Posterior cingulate gyrus (tissue), 11 donors: ENCODE measurements at places on chromosomes 6 and 20.

- no peak for DNase-seq
Measured at GRCh38 chr6:134172706-134173365, 120.4 kb upstream of the SLC2A12 start.

- no peak for DNase-seq
Measured at GRCh38 chr20:59047938-59048680, 5.5 kb upstream of the PRELID3B start.

DNA sequence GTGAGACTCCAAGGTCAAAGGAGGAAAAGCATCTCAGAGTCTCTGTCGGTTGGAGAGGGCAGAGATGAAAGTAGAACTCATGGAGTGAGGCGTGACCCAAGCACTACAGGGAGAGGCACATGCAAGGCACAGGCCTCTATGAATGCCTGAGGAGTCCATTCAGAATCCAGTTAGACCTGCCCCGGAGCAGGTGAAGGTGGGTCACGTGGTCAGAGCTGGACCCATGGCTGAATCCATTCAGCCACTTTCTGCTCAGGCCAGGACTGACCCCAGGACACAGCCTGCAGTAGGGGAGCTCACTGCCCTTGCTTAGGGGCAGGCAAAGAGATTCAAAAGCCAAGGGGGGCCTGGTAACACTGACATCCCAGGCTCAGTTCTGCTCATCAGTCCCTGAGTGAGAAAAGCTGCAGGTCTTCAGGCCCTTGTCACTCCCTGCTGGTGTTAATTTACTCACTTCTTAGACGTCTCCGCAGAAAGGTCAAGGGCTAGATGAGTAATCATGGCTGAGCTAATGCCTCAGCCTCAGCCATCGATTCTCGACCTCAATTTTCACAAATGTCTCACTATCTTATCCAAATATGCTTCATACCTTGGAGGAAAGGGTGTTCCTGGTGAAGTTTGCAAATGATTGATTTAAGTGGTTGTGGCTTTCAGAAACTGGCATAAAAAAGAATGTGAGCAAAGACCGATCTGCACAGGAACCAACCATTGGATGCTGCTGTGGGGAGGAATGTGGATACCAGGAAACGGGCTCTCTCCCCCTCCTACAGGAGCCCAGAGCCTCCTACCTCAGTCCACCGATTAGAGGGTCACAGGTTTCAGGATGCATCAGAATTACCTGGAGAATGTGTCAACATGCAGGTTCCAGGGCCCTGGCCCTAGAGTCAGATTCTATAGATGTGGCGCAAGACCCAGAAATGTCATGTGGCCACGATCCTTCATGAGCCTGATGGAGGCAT, 584.4 kb downstream of the PTPRT start:
- DNase-seq = no peak

DNA sequence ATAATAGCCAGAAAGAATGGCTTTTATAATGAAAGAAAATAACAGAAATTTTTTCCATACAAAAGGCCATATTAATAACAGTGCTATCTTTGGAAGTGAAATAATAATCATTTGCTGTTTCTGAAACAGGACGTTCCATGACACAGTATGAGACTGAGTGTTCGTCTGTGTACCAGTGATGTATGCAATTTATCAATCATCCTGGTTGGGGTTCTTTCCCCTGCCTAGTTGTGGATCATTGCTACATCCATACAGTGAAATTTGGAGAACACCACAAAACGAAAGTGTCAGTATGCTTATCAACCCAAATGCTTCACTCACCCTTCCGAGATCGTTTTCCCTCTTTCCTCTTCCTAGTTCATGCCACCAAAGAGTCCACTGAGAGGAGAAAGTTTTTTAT, 151.4 kb upstream of the PRDM1 start:
- DNase-seq = no peak

- no peak for DNase-seq
Measured at GRCh38 chr6:35496841-35497570, at the start of gene TEAD3. Gene TEAD3 (minus strand): TSS chr6:35497079.

DNA sequence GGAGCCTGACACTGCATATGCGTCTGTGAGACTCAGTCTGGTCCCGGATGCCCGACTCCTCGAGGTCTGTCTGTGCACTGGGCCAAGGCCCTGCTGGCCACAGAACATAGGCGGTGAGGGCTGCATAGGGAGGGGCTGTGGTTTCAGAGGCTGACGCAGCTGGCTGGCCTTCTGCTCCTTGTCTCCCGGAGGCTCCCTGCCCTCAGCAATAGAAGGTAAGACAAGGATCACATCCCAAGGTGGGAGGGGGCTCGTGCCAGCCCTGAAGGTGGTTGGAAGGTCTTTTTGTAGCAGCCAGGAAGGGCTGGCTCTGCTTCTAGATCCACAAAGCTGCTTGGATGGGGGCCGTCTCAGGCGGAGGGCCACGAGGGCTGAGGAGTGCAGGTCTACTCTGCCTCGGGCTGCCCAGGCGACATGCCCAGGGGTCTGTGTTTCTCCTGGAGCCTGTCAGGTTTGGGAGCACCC, 239.8 kb upstream of the SULF2 start:
- no peak for DNase-seq

- DNase-seq = no peak
Measured at GRCh38 chr20:18412221-18412901, 54.5 kb downstream of the DZANK1 start.

- DNase-seq = no peak
Measured at GRCh38 chr20:29443819-29444218, 1813.6 kb upstream of the DEFB115 start.

DNA sequence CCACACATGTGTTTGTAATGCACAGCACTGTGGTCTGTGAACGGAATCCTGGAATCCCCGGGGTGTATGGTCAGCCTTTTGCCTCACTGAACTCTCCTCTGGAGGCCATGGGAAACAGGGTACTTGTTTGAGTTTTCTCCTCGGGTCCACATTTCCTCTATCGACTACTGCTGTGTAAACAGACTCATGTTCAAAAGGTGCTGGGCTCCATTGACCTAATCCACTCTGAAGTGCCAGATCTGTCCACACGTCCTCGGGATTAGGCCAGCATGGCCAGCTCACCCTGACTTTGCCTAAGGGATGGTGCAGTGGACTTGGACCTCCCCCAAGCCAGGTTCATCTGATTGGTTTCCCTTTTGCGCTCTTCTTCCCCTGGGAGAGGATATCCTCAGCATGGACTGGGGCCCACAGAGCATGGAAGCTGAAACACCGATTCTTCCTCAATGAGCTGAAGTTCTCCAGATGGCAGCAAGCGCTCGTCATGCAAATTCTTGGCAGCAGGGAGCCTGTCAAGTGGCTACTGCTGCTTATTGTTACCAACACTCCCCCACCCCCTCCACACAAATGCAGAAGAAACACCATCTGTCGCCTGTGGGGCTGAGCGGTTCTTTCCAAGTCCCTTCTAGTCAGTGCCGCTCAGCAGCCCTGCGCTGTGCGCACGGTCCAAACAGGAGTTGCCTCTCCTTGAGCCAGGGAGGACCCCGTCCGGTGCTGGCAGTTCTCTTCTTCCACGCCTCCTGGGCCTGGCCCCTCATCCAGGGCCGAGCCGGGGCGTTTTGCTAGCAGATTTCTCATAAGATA, 292.6 kb upstream of the MARCKS start:
- DNase-seq = peak; percentile 79

- no peak for DNase-seq
Measured at GRCh38 chr6:17710331-17710730, 3.6 kb upstream of the NUP153 start.

- DNase-seq = no peak
Measured at GRCh38 chr6:89749918-89750317, 69.7 kb downstream of the MDN1 start.

DNA sequence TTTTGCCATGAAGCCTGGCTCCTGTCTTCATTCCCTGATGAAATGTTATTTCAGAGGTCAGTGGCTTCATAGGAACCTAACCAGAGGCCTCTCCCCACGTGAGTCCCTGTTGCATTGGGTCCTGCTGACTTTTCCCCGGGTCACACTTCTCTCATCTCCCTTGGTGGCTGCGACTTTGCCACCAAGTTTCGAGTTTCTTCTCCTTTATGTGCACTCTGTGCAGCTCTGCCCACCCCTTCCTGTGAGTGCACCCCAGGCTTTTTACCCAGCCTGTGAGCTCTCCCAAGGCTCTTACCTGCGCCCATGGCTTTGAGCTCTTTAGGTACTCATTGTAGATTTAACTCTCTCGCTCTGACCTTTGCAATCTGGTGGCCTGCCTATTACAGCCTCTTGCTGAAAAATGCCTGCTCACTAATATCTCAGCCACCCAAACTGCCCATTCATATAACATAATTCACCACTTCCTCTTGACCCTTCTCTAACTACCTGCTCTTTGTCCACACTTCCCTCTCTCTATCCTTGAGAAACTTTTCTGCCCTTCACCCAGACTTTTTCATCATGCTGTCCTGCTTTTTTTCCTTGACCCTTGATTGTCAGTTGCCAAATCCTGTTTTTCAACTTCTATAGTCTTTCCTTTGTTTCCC, 105.9 kb downstream of the SASH1 start:
- no peak for DNase-seq

DNA sequence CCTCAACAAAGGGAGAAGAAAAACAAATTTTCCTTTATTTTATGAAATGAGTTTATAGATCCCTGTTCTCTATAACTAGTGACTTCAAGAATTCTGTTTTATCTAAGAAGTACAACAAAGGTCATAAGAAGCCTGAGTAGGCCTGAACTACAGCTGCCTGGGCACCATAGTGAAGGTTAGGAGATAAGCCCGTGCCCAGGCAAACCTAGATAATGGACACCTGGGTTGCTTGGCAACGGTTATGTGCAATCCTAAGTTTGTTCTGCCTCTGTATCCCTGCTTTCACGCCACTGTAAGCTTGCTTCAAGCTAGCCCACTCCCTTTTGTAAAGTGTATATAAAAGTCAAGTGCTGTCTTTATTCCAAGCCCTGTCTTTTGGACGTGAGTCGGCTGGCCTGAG, 23.2 kb downstream of the SCGN start:
- no peak for DNase-seq

DNA sequence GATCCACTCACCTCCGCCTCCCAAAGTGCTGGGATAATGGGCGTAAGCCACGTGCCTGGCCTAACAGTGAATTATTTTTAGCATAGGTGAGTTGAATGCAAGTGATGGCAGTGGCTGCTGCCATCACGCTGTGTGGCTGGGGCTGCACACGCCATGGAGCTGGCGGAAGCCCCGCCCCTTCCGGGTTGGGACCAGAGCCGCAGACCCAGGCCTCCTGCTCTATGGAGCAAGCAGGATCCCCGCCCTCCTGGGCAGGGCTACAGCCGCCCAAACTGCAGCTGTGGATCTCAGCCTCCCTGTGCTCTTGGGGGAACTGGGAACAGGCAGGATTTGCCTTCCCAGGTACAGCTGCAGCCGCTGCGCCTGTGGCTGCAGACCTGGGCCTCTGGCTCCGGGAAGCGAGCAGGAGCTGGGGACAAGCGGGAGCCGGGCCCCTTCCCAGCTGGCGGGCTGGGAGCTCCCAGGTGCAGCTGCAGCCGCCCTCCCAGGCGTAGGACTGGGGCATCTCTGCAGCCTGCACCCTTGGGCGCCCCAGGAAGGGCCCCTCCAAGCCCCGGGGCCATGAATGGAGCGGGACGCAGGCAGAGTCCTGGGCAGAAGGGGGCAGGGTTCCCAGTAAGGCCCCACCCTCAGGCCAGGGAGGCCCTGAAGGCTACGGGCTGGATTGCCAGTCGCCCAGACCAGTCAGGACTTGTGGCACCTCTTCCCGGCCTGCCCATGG, 30.9 kb upstream of the SLA2 start:
- no peak for DNase-seq

DNA sequence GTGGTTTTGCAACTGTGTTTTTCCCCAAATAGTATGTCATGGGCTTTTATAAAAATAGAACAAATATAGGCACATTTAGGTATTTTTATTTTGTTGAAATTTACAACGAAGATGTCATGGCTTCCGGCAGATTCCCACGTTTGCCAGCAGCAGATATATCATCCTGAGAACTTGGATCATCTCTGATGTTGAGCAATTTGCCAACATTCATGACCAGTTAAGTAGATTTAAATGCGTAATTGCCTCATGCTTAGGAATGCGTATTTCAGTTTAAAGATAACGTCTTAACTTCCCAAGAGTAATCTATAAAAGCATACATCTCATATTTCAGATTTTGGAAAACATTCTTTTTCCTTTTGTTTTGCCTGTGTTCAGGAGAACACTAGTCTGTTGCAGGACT, 457.8 kb downstream of the QKI start:
- DNase-seq = no peak

DNA sequence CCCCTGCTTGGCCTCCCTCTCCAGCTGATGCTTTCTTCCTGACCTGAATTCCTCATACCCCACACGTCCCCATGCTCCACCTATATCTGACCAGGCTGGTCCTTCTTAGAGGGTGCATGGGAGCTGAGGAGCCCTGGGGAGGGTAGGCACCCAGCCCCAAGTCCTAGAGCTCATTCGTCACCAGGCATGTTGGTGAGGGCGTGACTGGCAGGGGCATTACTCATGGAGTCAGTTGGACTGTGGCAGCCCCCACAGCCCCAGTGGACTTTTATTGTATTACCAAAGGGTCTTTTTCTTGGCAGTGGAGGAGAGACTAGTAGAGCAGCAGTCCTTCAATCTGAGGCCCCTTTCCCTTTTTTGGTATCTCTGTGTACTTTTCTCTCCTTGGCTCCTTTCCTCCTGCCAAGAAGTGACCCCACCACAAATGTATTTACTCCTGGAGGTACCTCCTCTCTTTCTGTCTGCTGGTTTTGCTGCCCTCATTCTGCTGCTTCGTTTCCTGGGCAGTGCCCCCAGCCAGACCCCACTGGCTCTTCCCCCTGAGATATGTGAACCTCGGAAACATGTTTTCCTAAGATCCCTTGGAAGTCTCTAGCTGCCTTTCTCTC, 10.4 kb upstream of the SGK2 start:
- DNase-seq = no peak

- DNase-seq = peak; percentile 17
Measured at GRCh38 chr6:25223490-25223991, 55.6 kb upstream of the CARMIL1 start.

DNA sequence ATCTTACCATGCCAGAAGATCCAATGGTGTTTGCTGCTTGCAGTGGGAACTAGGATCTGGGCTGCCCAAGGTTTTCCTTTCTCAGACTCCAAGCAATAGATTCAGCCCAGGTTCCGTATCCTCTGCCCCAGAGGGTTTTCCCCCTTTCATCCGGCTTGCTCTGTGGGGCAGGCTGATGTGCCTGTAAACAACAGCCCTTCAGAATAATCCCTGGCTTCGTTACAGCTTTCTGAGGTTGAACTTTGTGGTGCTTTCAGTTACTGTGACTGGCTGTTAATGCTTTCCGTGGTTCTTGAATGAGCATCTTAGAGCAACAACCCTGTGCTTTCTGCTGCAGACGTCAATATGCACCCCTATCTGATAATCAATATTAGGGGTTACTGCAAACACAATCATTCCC, 400.4 kb downstream of the BTBD3 start:
- peak; percentile 20 for DNase-seq

DNA sequence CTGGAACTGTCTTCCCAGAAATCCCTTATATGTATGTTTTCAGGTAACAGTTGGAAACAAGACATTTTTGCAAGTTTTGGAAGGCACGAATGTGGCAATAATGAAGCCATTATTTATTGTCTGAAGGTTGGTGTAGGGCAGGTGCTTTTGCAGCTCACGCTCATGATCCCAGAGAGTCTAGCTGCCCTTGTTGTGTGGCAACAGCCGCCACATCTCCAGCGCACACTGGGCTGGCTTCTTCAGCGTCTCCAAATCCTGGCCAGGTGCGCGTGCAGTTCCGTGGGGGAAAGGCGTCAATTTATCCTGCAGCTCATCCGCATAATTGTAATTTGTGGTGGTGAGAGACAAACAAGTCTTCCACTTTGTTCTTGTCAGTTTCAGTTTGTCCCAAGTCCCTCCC, 71.2 kb downstream of the TRDN start:
- DNase-seq = no peak

GRCh38 chr20:32751702-32752457, 8.6 kb upstream of the COMMD7 start:
- no peak for DNase-seq

GRCh38 chr6:38492031-38492430, 147.7 kb downstream of the BTBD9 start:
- no peak for DNase-seq

- DNase-seq = no peak
Measured at GRCh38 chr6:166221636-166222035, 54.0 kb upstream of the TBXT start.
